RWPE2 (cell line): ENCODE measurements at places on chromosomes 12 and 14.

- no peak for DNase-seq
Measured at GRCh38 chr14:100498068-100498467, 89.1 kb downstream of the BEGAIN start.

DNA sequence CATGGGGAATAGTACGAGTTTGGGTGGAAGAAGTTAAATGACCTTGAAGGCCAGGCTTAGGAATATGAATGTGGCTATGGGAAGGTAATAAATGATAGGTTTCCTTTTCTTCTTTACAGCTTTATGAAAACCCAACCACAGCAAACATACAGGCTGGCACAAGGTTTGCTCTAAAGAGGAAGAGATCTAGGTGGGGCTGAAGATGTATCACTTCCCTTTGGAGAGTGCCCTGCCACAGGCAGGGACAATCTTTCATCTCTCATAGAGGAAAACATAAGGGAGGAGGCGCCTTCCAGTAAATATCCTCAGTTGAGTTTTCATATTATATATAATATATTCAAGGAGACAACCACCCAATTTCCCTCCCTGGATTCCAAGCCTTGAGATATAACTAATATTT lies 72.9 kb upstream of the FRMD6 start:
- no peak for DNase-seq

- no peak for DNase-seq
Measured at GRCh38 chr14:40296821-40297220, 864.6 kb upstream of the FBXO33 start.

GRCh38 chr12:32896432-32897280 lies at the start of gene PKP2:
TSS of gene PKP2 (minus strand) at chr12:32896777. CDS start at chr12:32896731, 46 bp downstream.
- DNase-seq: peak; percentile 98

DNA sequence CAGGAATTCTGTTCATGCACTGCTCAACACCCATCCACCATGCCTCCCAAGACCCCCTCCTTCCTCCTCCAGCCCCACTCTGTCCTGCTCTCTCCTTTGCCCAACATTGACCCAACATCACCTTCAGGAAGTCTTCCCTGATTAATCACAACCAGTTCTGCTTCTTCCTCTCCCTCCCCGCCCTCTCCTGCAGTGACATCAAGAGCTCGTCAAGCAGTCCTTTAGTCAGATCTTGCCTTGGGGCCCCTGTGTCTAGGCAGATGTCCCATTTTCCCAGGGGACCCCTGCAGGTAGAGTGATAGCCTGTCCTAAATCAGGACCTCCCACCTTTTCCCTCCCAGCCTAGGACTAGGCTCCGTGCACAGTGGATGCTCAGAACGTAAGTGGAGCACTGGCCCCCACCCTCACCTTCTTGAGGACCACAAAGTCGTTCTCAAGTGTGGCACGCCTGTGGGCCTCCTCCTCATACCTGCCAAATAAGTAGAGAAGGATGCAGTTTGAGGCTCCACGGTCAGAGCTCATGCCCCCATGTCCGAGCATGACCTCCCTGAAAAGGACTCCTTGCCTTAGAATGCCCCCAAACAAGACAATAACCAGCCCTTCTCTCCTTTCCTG lies 2.3 kb downstream of the KRT78 start:
- no peak for DNase-seq

GRCh38 chr12:42904683-42905418 lies 315.3 kb upstream of the PRICKLE1 start:
- no peak for DNase-seq

GRCh38 chr12:4954621-4955354 lies 45.1 kb downstream of the KCNA1 start:
- DNase-seq: no peak

DNA sequence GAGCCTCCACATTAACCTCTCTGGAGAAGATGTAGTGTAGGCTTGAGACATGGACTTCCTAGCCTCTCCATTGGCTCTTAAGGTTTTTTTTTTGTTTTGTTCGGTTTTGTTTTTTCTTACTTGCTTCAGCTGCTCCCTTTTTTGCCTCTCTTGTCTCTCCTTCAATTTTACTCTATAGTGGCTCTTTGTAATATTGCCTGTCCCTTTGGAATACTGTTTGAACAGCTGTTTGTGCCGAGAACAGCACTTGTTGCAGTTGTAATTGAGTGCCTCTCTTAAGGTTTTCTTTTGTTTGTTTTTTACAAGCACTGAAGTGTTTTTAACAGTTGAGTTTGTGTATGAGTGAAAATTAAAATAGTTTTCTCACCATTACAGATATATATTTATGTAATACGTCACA lies 567.7 kb downstream of the LRFN5 start:
- DNase-seq: no peak

DNA sequence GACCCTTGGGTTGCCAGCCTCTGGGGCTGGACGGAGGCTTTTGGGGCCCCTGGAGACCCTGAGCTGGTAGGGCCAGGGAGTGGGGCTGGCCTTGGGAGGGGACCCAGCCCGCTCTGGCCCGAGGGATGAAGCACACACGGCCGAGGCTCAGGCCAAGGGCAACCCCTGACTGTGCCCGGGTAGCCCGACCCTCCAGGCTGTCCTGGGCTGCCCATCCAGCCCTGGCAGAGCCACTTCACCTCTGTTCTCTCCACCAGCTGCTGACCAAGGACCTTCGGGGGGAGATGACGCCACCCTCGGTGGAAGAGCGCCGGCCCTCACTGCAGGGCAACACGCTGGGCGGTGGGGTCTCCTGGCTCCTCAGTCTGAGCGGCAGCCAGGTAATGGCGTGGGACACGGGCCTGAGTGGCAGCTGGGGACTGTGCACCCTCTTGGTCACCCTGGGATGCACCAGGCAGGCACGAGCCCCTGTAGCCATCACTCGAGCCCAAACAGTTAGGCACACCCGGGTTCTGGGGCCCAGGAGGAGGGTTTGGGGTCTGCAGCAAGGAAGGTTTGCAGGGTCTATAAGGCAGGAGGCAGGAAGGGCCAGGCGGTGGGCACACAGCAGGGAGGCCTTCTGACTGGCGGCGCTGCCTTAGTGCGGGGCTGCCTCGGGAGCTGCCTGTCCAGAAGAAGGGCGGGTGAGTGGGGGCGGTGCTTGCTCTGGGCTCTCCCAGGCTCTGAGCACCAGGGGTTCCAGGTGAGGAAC lies 19.7 kb downstream of the ASPG start:
- DNase-seq: no peak

GRCh38 chr14:100694579-100695422 lies 31.9 kb upstream of the DLK1 start:
- DNase-seq: no peak

DNA sequence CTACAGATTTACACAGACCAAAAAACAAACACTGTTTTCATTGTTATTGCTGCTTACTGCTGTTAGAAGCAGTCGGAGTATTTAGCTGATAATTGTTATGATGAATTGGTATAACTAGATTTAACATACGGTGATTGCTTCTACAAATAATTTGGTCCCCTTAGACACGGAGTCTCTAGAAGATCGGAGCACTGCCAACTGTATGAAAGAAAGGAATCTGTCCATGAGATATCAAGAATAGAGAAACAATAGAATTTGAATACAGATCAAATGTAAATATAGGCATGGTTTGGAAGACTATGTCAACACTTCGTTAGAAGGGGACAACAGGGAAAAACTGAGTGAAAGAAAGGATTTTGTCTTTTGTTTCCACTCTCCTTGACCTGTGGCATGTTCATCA lies 110.9 kb downstream of the PPP2R5E start:
- no peak for DNase-seq

- no peak for DNase-seq
Measured at GRCh38 chr14:81341781-81342180, 58.3 kb downstream of the STON2 start.

DNA sequence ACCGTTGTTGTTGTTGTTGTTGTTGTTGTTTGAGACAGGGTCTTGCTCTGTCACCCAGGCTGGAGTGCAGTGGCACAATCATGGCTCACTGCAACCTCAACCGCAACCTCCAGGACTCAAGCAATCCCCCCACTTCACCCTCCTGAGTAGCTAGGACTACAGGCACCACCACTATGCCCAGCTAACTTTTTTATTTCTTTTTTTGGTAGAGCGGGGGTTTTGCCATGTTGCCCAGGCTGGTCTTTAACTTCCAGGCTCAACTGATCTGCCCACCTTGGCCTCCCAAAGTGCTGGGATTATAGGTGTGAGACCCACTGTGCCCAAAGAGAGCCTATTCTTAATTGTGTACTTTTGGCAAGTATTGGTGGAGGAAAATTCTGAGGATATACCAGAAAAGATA lies 25.7 kb downstream of the MOK start:
- DNase-seq: no peak

DNA sequence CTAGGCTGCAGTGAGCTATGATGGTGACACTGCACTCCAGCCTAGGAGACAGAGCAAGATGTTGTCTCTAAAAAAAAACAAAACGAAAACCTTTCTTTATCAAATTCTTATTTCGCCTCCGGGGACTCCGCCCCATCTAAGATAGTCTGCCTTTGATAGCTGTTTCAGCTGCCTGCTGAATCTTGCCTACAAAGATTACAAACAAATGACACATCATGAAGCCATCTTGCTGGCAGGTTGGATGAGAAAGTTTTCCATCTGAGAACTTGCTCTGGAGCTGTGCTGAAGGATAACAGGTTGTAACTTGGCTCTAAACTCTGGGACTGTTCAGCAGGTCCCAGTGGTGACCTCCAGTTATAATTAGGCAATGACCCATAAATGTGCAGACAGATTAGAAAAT lies 41.8 kb upstream of the AEBP2 start:
- DNase-seq: no peak

DNA sequence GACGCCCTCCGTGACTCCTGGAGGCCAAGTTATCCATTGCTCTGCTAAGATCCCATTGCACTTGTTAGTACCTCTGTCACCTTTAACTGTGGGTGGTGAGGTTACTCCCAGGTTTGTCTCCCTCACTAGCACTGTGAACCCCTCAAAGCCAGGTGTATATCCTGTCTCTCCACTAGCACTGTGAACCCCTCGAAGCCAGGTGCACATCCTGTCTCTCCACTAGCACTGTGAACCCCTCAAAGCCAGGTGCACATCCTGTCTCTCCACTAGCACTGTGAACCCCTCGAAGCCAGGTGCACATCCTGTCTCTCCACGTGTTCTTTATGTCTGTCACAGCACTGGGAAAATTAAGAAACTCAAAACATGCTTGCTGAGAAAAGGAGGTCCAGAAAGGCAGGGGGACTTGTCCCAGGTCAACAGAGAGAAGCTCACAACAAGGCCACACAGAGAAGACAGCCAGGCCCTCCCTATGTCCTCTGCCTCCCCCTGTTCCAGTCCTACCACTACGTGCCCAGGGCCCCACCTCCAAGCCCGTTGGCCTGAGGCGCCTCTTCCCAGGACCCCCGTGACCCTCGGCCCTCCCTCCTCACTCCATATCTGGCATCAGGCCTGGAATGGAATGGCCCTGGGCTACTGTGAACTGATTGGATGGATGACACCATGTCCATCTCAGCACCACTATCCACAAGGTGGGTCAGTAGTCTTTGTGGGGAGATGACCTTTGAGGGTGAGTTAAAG lies 26.4 kb upstream of the FKBP4 start:
- no peak for DNase-seq

- peak; percentile 64 for DNase-seq
Measured at GRCh38 chr14:100165376-100165775, 5.9 kb upstream of the DEGS2 start.

DNA sequence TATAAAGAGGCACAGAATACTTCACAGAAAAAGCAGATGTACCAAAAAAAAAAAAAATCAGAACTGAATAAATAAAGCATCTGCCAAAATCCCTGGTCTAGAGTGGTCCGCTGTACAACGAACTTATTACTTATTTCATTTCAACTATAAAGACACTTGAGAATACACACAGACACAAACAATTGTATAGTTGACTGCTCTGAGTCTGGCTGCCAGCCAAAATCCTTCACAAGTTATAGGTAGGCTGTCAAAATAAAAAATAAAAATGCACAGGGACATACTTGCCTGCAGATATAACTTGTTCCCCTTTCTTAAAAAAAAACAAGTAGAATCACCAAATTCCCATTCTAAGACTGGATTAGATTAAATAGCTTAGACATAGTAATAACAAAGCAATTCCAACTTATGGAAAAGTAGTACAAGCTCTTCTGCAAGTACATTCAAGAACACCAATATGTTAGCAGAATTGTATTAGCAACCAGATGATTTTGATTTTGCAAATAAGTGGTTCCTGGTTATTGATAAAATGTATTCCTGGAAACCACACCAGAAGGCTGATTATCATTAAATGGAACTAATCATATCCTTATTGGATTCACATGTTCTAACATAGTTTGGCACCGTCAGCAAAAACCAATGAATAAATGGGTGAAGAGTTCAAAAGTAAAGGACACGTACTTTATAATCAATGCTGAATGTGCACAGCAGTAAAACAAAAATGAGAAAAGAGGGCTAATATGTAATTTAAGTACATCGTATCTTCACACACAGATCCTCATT lies 248.5 kb downstream of the NELL2 start:
- DNase-seq: no peak
